Activated gamma-delta T cell treated with Interleukin-2 at 50 U/mL for 16 hours (primary cell): ENCODE measurements at places on chromosomes 11 and 22.
A peak's percentile ranks its signal among the peaks of the same experiment; 100 is the strongest.

DNA sequence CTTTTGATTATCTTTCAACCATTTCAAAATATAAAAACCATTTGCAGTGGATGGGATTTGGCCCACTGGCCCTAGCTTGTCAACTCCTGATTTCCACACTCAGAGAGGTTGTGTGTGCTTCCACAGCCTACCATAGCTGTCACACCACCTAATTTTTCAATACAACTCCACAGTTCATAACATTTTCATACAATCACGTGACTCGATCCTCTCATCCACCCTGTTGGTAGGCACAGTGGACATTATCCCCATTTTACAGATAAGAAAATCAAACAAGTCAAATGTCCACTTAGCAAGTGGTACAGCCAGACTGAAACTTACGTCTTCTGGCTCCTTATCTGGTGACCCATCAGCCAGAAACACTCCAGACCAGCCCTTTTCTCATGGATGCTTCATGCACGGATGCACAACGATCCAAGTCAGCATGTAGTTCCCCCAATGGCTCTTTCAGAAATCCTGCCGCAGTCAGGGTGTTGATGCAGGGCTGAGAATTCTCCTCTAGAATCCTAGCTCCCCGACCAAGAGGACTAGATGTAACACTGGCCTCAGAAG, 88.0 kb downstream of the ABTB2 start:
- no peak for DNase-seq

- DNase-seq = no peak
Observed at GRCh38 chr11:73028611-73029010, 113.5 kb downstream of the FCHSD2 start.

DNA sequence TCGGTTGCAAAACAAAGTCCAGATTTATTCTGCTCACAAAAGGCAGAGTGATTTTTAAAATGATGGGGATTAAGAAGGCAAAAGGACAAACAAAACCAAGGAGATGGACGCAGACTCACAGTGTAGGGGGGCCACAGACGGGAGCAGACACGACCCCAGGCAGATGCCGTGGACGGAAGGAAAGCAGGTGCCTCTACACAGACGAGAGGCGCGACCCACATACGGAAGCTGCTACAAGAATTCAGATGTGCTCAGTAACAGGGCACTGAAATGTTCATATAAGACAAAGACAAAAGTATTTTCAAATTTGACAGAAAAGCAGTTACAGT, 148.9 kb downstream of the BRD1 start:
- DNase-seq = no peak

- DNase-seq = no peak
Observed at GRCh38 chr11:69041516-69041915, 7.2 kb upstream of the TPCN2 start.

GRCh38 chr11:116853461-116854073, 16.1 kb upstream of the APOA1 start:
- DNase-seq = peak; percentile 59

GRCh38 chr11:56700242-56700913, 1.5 kb downstream of the OR9G1 start:
- no peak for DNase-seq

GRCh38 chr11:3622521-3622920, 19.3 kb downstream of the ART5 start:
- no peak for DNase-seq

GRCh38 chr22:50247748-50248147, 2.9 kb upstream of the TUBGCP6 start:
- no peak for DNase-seq

DNA sequence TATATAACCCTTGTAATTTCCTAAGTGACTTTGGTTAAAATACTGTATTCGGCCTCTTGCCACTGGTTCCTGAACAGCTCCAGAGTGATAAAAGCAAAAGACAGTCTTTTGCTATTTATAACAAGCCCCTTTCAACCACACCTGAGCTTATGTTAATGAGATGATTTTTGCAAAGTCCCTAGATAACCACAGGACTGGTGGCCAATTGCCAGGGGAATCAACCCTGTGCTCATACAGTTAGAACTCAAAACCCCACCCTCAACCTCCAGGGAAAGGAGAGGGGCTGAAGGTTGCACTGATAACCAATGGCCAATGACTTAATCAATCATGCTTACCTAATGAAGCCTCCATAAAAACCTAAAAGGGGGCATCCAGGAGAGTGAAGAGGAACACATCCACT, 77.9 kb downstream of the SIK3 start:
- DNase-seq = no peak

DNA sequence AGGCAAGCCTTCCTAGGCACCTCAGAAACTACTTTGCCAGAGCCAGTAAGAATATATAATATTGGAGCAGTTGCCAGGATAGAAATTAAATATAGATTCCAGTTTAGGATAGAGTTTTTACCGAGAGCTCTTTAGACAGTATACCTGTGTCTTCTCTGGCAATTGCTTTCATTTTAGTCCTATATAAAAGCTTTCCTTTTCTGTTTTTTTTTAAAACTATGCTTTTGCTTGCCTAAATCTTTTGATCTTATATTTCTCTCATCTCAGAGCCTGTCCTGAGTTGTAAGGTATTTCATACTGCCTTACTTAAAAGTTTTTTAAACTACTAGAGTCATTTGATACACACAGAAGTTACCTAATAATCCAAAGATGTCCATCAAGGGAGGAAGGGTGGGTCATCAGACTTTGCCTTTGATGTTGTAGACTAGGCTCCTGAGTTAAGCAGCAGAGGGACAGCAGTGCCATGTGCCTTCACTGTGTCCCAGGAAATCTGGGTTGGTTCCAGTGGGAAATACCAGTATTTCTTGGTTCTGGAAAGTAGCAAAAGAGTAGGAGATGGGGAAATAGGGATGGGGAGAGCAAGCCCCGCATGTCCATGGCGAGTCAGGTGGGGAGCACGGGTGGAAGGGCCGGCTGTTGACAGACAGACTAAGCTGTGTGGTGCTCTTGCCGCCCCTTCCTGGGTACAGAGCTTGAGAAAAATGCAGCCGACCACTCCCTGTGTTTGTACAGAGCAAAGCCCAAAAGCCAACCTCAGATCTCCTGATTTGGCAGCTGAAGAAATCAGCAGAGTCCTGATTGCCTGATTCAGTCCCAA, 11.2 kb downstream of the MCAM start:
- no peak for DNase-seq

DNA sequence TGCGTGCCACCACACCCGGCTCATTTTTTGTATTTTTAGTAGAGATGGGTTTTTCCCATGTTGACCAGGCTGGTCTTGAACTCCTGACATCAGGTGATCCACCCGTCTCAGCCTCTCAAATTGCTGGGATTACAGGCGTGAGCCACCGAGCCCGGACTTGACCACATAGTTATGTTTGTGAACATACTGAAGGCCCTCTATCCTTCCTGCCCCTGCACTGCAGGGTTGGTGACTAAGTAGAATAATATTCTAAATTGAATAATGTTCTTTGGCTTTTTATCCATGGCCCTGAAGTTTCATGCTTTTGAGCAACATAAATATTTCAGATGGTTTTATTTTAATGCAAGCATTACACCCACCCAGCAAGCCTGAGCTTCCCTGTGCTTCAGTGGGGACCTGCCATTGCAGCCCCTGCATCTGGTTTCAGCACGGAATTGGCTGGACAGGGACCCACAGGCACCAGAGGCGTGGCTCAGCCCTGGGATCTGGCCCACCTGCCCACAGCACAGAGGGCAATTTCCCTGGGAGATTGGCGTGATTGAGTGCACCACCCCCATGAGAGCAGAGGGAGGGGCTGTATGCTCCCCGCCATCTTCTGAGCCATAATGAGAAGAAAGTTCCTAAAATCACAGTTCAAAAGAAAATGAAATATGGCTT, 460.5 kb downstream of the BRD1 start:
- DNase-seq = no peak

DNA sequence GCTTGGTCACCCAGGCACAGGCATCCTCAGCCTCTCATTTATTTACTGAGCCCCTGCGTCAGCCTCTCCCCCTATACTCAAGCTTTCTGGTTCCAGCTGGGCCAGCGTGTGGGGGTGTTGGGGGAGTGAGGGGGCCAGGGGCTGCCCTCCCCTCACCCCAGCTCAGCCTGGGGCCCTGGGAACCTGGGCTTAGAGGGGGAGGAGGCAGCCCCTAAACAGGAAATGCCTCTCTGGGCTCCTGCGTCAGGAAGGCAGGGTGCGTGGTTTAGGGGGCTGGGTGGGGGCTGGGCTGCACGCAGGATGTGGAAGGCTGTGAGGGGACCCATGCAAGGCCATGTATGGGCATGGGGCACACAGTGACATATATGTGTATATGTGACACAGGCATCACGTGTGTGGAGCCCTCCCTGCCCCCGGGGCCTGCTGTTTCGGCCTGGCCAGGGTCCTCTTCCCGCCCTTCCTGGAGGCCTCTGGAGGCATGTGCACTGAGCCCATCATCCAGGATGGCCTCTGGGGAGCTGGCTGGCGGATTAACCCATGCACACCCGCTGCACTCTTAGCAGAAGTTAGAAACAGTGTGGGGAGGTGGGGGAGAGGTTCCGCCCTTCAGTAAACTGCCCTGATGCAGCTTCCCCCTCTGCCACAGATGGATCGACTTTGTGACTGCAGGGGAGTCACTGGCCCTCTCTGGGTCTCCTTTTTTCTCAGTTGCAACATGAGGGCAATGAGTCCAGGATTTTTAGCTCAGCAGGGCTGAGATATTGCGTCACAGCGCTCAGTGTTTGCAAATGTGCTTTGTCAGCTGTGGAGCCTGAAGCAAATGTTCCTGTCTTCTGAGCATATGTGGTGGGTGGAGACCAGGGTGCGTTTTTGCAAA, 1.1 kb upstream of the CD248 start:
- peak; percentile 84 for DNase-seq

DNA sequence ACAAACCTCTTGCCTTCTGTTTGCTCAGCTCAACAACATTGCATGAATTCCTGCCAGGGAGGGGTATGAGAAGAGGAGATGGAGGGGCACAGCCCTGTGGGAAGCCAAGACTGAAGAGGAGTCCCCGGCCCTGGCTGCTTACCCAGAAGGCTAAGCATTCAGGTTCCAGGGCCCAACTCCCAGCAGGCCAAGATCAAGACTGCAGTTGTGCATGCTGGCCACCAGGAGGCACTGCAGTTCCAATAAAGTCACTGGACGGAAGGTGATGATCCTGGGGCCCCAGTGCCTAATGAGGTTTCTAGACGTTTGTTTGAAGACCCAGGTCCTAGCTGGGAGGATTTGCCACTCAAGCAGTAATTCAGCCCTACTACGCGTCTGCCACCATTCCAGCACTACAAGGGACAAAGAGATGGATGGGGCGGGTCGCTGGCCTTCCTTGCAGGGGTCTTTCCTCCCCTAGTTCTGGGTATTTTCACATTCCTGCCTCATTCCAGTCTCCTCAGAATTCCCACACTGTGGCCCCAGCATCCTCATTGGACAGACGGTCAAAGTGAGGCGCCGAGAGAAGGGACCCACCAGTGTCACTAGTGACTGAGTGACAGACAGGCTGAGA, 23.6 kb downstream of the ALX4 start:
- peak; percentile 31 for DNase-seq

- DNase-seq = no peak
Observed at GRCh38 chr22:38921806-38922205, 35.6 kb upstream of the APOBEC3A start.

GRCh38 chr11:77359481-77359880, 58.0 kb upstream of the GDPD4 start:
- no peak for DNase-seq

DNA sequence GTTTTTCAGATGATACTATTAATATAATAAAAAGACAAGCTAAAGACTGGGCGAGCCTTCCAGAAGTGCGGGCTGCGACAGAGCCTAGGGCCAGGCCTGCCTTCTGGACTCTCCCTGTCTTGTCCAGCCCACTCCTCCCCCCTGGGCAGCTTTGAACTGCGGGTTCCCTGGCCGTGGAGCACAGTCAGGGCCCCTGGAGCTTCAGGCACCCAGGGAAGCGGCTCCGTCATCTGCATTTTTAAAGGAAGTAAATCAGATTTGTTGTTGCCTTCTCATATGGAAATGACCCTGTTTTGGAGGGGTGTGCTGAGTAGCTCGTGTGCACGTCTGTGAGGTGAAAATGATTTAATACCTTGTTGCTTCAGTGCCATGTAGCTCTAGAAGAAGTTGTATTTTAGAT, 265.3 kb downstream of the TBC1D22A start:
- no peak for DNase-seq

DNA sequence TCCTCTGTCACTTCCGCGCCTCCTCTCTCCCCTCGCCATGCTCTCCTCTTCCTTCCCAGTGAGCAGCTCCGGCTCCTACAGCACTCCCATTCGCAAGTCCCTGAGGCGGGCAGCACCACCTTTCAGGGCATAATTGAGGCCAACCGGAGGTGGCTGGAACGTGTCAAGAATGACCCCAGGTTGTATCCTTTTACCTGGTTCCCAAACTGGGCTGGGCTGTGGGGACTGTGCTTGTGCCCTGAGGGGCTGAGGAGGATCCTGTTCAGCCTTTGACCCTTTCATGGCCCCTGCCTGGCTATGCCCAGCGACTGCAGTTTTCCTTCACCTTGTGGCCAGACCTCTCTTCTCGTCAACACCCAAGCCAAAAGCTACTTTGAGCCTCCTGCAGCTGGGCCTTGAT, 84.1 kb downstream of the CEP164 start:
- no peak for DNase-seq

- DNase-seq = no peak
Observed at GRCh38 chr11:97290464-97291041, 900.7 kb downstream of the JRKL start.

DNA sequence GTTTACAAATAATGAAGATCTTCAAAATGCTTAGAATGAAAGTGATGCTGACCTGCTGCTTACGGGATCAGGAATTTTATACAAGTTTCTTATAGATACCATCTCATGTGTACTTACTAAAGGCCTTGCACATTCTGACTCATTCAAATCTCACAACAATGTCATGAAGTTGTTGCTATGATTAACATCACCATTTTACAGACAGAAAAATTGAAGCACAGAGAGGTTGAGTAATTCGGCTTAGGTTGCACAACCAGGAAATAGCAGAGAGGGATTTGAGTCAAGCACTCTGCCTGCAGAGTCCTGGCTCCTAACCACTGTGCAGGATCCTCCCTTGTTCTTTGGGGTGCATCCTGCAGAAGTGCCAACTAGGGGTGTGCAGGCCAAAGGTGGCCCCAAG, 471.9 kb downstream of the MIAT start:
- no peak for DNase-seq

- no peak for DNase-seq
Observed at GRCh38 chr11:117633976-117634755, 162.8 kb downstream of the DSCAML1 start.

- no peak for DNase-seq
Observed at GRCh38 chr22:48929276-48929790, 898.3 kb downstream of the BRD1 start.

DNA sequence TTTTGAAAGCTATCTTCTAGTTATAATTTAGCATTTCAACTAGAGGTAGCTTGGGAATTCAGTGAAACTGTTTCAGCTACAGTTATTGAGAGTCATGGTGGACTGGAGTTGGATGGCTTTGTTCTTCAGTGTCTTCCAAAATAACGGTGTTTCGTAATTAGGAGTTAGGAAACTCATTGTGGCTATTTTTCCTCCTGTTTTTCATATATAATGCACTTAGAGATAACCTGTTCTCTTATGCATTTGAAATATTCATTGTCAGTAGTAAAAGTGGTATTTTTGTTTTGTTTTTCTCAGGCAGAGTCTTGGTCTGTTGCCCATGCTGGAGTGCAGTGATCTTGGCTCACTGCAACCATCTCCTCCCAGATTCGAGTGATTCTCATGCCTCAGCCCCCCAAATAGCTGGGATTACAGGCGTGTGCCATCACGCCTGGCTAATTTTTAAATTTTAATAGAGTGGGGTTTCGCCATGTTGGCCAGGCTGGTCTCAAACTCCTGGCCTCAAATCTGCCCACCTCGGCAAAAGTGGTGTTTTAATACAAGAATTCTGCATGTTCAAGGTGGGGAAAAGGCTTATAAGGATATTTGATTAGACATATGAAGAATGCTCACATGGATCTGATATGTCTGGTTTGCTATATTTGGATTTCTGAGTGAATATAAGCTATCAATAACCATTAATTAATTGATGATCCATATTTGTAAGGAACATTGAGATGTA, 12.7 kb downstream of the PDHX start:
- DNase-seq = no peak
